Right cardiac atrium (tissue), 5 donors: ENCODE measurements at places on chromosomes 12 and 14.

- peak; percentile 71 for DNase-seq
Measured at GRCh38 chr12:124492879-124493808, 74.3 kb downstream of the NCOR2 start.

DNA sequence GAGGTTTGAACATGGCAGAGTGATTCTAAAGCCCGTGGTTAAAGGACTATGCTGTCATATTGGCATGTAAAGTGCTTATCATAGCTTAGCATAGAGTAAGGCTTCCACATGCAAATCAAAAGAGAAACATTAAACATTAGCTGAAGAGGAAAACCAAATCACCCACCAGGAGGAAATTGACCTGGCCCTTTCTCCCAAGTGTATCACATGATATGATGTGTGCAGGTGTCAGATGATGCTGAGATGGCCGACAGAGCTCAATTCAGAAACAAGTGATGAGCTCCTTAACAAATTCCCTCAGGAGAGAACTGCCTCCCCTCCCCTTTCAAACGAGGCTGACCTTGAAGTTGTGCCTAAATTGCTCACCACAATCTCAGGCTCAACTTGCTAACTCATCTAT is 217.1 kb upstream of the BTG1 start:
- no peak for DNase-seq

- DNase-seq, result no peak
Measured at GRCh38 chr12:1083151-1083888, 92.3 kb downstream of the ERC1 start.

DNA sequence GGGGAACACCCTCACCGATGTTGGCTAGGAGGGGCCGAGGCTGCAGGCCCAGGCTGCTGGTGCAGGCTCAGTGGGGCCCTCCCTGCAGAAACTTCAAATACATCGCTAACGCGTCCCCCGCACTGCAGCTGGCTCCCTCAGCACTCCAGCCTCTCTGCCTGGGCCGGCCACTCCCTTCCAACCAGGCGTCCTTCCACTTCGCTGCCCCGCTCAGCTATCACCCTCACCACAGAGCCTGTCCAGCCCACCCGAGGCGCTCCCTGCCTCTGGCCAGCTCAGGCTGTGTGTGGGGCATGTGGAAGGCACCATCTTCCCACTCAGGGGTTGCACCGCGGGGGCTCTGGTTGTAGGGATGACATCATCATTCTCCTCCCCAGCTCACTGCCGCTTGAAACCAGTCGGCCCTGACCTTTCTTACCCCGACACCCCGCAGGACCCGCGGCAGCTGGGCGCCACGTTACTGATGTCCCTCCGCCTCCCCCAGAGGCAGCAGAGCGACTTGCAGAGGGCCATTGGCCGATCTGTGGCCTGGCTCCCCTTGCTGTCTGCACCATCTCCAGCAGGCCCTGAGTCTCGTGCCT is 199.9 kb upstream of the RTL1 start:
- DNase-seq, result no peak

- no peak for DNase-seq
Measured at GRCh38 chr12:52221912-52222457, 11.1 kb upstream of the KRT7 start.

GRCh38 chr12:83027021-83027723 is 340.5 kb downstream of the TMTC2 start:
- no peak for DNase-seq
